ENCODE measurements at places on chromosomes 11 and 22.

GRCh38 chr11:57903441-57904123 is 120.1 kb upstream of the OR9Q1 start:
- H3K36me3 ChIP-seq = no peaks in the 10 kb centered on the region
- H3K4me1 ChIP-seq = no peaks in the 10 kb centered on the region
- DNase-seq = no peak
- H3K27me3 ChIP-seq = no peaks in the 10 kb centered on the region

DNA sequence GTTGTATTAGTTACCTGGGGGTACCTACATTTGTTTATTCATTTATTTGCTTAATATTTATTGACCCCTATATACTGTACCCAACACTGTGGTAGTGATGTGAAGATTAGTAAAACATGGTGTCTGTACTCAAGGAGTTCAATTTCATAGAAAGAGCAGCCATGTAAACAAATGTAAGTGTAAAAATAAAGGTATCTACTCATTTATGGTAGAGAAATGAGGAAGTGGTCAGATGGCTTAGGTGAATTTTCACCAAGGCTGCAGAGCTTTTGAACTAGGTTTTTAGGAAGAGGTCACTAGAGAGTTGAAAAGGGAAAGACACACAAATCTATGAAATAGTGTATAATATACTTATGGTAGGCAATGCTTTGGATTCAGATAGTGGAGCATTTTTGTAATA is 11.1 kb downstream of the CTR9 start:
- H3K27ac ChIP-seq = no peak overlapping the region
- H3K4me1 ChIP-seq = peaks cover 3% of the 10 kb centered on the region
- no peaks in the 10 kb centered on the region for H3K27me3 ChIP-seq
- no peak for DNase-seq
- no peak overlapping the region for H3K4me3 ChIP-seq

GRCh38 chr11:117019871-117020270 is 78.4 kb downstream of the SIK3 start:
- no peak for DNase-seq
- H3K4me3 ChIP-seq = no peak overlapping the region
- H3K27ac ChIP-seq = no peak overlapping the region
- H3K36me3 ChIP-seq = no peaks in the 10 kb centered on the region
- H3K4me1 ChIP-seq = peaks cover 4% of the 10 kb centered on the region

DNA sequence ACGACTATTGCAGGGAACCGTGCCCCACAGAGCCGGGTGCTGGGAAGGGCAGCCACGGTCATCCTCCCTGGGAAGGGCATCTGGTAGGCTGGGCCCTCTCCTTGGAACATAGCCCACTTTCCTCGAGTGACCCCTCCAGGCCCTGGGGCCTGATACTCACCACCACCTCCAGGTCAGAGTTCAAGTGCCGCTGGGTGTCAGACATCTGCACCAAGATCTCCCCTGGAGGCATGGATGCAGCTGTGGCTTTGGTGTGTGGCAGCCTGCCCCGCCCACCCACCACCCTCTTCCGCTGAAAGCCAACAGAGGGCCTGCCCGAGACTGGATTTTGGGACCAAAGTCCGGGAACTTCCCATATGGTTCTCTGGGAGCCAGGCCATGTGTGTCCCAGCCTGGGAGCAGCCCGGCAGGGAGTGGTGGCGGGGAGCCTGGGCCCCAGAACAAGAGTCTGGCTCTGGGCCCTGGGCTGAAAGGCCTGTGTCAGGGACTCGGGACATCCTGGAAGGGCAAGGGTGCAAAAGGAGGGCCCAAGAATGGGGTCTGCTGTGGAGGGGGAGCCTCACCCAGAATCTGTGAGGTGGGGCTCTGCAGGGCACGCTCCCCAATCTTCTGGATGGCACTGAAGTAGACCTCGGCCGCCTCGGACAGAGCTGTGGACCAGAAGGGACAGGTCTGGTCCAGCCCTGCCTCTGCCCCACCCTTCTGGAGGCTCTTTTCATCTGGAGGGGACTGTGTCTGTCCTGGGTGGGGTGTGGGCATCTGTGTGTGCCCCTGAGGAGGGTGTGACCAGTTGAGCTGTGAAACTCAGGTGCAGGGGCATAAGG is 2.6 kb downstream of the BAIAP2L2 start:
- no peak for DNase-seq
- peaks cover 19% of the 10 kb centered on the region for H3K36me3 ChIP-seq
- H3K27me3 ChIP-seq = no peaks in the 10 kb centered on the region
- peaks cover 19% of the 10 kb centered on the region for H3K4me1 ChIP-seq
- H3K4me3 ChIP-seq = no peak overlapping the region

DNA sequence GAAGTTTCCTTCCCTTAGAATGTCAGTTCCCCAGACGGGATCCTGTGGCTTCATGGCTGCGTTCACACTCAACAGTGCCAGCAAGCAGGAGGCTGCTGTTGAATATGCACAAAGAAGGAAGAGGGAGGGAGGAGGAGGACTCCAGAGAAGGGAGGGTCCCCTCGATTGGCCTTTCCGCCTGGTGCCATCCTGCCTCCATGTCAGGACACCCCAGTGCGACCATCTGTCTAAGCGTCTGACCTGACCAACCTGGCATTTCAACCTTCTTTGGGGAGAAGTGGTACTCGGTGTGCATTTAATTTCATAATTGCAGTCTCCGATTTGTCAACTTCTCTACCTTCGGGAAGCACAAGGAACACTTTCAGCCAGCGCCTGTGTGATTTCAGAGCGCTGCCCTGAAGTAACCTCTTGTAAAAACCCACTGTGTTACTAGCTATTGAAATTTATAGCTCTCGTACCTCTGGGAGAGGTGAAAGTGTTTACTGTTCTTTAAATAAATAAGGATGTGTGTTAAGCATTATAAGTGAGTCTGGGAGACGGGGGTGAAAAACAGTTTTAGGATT is 1491.9 kb downstream of the TBC1D22A start:
- no peaks in the 10 kb centered on the region for H3K4me1 ChIP-seq
- H3K27ac ChIP-seq = no peak overlapping the region
- H3K4me3 ChIP-seq = peak overlapping the region; percentile 33
- DNase-seq = no peak
- H3K36me3 ChIP-seq = no peaks in the 10 kb centered on the region
- no peaks in the 10 kb centered on the region for H3K27me3 ChIP-seq

- no peaks in the 10 kb centered on the region for H3K36me3 ChIP-seq
- H3K4me1 ChIP-seq = no peaks in the 10 kb centered on the region
- DNase-seq = no peak
These were observed 7.5 kb downstream of the OR5AR1 start for GRCh38 chr11:56670984-56671383.

- no peaks in the 10 kb centered on the region for H3K27me3 ChIP-seq
- H3K27ac ChIP-seq = no peak overlapping the region
- no peaks in the 10 kb centered on the region for H3K4me1 ChIP-seq
- peaks cover 90% of the 10 kb centered on the region for H3K36me3 ChIP-seq
These were observed 135.7 kb downstream of the C11orf91 start for GRCh38 chr11:33564856-33565453.

GRCh38 chr11:2143799-2144543 is 4.8 kb upstream of the IGF2 start:
- H3K4me1 ChIP-seq = peaks cover 37% of the 10 kb centered on the region
- DNase-seq = no peak
- H3K27ac ChIP-seq = no peak overlapping the region
- H3K27me3 ChIP-seq = peaks cover 88% of the 10 kb centered on the region
- H3K36me3 ChIP-seq = no peaks in the 10 kb centered on the region

DNA sequence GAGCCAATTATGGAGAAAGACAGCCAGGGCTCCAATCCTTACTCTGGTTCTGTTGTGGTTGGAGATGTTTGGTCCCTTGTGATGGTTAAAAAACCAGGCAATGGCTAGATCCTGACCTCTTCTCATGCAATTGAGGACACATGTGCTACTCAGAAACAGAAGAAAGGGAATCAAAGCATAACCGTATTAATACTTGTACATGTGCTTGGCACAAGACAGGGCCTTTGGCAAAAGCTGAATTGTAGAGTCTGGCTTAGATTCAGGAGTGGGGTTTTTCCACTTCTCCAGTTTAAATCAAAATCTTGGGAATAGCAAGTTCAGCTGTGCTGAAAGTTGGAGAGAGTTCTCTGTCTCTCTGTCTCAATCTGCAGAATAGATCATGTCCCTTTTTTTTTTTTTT is 80.1 kb upstream of the E2F8 start:
- H3K4me1 ChIP-seq = no peaks in the 10 kb centered on the region
- H3K27me3 ChIP-seq = peaks cover 24% of the 10 kb centered on the region
- no peak for DNase-seq
- no peak overlapping the region for H3K4me3 ChIP-seq
- H3K27ac ChIP-seq = no peak overlapping the region

- DNase-seq = no peak
- no peak overlapping the region for H3K27ac ChIP-seq
- no peaks in the 10 kb centered on the region for H3K27me3 ChIP-seq
- no peaks in the 10 kb centered on the region for H3K36me3 ChIP-seq
- H3K4me3 ChIP-seq = no peak overlapping the region
These were observed 149.8 kb upstream of the THY1 start for GRCh38 chr11:119572481-119573424.

DNA sequence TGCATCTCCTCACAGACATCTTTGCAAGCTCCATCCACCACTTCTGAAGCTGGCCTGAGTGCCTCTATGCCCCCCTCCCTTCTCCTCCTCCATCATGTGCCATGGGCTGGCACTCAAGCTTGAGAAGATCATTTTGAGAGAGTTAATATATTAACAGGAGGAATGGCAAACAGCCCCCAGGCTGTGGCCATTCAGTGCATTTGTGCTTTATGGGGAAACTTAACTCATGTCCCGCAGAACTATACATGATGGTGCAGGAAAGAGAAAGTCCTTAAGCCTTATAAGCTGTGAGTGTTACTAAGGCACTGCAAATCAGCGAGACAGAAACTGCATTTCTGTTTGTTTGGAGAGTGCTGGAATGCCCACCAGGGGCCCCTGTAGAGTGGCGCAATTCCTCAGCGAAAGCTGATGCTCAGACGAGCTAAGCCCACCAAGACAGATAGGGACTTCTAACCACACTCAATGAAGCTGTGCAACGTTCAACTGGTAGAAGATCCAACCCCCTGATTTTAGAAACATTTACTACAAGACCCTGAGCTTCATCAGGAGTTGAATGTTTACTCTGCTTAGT is 26.8 kb upstream of the PHLDA2 start:
- no peak overlapping the region for H3K4me3 ChIP-seq
- H3K27ac ChIP-seq = peak overlapping the region; percentile 56
- no peaks in the 10 kb centered on the region for H3K27me3 ChIP-seq
- peaks cover 29% of the 10 kb centered on the region for H3K4me1 ChIP-seq

DNA sequence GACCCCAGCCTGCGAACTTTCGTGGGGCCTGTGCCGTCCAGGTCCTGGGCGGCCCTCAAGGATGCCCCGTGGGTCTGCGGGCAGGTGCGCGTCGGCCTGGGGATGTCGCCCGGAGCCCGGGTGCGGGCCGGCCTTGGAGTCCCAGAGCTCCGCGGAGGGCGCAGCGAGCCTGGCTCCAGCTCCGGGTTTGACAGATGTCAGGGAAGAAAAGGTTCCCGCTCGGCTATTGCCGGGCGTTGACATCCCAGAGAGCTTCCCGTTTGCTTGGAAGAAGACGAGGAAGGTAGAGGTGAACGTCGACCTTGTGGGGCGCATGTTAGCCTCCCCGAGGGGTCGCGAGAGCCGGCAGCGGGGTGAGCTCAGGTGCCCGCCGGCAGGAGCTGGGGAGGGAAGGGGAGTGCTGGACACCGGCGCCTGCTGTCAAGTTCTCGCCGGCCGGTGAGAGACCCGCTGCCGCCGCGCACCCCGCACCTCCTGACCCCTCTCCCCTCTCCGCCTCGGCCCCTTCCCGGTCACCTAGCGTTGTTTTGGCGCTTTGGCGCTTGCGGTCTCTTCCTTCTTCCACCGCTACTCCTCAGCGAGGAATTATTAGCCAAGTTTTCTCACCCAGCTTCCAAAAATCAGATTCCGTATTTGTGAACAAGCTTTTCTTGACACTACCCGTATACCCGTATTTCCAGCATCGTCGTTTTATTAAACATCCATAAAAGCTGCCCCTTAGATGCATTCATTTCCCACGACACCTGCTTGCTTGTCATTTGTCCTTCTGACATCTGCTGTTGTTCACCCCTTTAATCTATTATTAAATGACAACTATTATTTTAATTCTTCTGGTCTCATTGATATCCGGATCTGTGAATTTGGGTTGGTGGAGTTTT is 1.3 kb downstream of the BMAL1 start:
- no peak overlapping the region for H3K27ac ChIP-seq
- no peaks in the 10 kb centered on the region for H3K36me3 ChIP-seq
- no peaks in the 10 kb centered on the region for H3K27me3 ChIP-seq
- H3K4me3 ChIP-seq = peak overlapping the region; percentile 91
- H3K4me1 ChIP-seq = peaks cover 21% of the 10 kb centered on the region

DNA sequence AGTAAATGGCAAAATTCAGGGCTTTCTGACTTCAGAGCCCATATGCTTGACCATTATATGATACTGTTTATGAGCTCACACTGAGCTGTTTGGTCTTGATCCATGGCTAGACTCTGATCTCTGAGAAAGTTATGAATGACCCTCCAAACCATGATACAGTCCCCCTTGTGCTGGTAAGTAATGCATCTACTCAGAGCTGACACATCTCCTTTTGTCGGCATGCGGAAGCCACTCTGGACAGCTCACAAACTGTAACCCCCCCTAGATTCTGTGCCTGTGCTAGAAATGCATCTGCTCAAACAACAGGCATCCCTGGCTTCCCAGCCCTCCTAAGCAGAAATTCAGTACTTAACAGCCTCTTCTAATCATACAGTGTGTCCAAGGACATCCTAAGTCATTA is 150.8 kb upstream of the RAG2 start:
- no peak overlapping the region for H3K27ac ChIP-seq
- no peaks in the 10 kb centered on the region for H3K36me3 ChIP-seq
- H3K4me3 ChIP-seq = no peak overlapping the region
- no peaks in the 10 kb centered on the region for H3K4me1 ChIP-seq

DNA sequence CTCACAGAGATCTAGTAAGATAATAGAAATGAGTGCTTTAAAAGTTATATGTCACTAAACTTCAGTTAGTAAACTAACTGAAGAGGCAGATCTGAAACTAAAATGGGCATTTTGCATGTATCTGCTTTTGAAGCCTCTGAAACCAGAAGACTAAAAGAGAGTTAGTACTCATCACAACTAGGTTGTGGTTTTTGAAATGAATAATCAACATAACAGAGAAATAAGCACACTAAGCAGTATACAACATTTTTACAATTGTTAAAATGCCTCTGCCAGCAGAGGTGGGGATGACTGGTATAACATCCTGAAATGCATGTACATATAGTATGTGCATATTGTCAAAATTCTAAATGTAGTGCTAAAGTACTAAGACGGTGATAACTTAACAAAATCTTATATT is 564.5 kb downstream of the DLG2 start:
- H3K4me1 ChIP-seq = no peaks in the 10 kb centered on the region
- H3K4me3 ChIP-seq = no peak overlapping the region
- no peaks in the 10 kb centered on the region for H3K36me3 ChIP-seq
- no peaks in the 10 kb centered on the region for H3K27me3 ChIP-seq
- H3K27ac ChIP-seq = no peak overlapping the region
- no peak for DNase-seq

DNA sequence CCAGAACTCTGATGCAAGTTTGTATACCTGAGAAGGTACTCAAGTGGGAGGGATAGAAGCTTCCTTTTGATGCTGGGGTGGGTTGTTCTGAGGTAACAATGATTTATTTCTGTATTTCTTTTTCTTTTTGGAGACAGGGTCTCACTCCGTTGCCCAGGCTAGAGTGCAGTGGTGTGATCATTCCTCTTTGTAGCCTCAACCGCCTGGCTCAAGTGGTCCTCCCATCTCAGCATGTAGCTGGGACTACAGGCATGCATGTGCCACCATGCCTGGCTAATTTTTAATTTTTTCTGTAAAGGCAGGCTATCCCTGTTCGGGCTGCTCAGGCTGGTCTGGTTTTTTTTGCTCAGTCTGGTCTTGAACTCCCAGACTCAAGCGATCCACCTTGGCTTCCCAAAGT is 7.9 kb downstream of the KDM2A start:
- no peak for DNase-seq
- no peaks in the 10 kb centered on the region for H3K27me3 ChIP-seq
- no peak overlapping the region for H3K4me3 ChIP-seq
